ENCODE measurements at places on chromosomes 6 and 20.

DNA sequence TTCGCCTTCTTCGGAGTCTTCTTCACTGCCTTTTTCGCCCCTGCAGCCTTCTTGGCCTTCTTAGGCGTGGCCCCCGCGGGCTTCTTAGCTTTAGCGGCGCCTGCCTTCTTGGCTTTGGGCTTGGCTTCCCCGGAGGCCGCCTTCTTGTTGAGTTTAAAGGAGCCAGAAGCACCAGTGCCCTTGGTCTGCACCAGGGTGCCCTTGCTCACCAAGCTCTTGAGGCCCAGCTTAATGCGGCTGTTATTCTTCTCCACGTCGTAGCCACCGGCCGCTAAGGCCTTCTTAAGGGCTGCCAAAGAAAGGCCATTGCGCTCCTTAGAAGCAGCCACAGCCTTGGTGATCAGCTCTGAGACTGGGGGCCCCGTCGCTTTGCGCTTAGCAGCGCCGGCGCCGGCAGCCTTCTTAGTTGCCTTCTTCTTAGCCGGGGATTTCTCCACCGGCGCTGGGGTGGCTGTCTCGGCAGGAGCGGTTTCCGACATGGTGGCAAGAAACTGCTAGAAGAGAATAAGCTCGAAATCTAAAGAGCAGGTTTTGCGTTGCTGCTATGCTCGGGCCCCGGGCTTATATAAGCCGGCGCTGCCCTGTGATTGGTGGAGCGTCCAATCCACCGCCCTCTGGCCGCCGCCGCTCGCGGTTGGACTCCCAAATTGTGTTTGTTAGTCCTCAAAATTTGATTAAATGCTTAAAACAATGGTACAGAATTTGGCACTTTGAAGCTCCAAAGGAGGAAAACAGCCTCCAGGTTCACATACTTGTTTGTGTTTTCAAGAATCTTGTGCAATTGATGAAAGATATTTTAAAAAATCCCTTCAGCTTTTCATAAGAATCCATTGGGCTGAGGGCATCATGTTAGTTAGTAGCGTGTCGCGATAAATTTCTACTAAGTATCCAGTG is 44.9 kb downstream of the OR2B2 start:
- DNase-seq, result peak; percentile 81

DNA sequence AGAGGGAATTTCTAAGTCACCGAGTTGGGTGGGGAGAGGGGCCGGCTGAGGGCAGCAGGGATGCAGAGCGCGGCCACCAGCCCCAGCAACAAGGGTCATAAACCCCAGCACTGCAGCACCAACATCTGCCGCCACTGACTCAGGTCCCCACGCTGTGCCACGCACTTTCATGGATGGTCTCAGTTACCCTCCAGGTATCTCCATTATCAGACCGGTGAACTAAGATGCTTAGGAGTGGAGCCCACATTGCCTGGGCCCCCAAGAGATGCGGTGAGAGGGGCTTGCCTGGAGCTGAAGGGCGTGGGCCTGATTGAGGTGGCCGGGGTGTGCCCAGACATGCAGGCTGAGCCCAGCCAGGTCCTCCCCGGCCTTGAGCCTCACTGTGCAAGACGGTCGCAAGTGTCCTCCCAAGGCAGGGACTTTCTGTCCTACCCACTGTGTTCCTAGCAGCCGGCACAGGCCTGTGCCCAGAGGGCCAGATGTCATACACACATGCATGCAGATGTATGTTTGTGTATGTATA is 19.3 kb downstream of the RBM38 start:
- no peak for DNase-seq

DNA sequence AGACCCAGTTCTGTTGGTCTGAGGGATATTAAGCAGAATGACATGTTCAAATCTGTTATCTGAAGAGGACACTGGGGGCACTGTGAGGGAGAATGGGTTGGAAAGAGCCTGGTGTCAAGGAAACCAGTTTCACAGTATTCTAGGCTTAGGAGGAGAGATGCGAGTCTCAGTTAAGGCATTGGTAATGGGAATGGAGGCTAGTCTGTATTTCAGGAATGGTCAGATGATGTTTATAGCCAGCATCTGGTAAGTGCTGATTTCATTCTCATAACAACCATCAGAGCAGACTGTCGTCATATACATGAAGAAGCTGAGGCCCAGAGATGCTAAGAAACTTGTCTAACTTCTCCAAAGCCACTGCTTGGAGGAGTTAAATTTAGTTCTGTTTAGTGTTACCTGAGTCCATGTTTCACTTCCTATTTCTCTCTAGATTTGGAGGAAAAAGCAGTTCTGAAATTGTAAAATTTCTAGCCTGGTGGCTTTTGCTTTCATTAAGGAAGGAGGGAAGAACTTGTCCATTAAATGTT is 242.0 kb downstream of the ARID1B start:
- DNase-seq, result peak; percentile 29

DNA sequence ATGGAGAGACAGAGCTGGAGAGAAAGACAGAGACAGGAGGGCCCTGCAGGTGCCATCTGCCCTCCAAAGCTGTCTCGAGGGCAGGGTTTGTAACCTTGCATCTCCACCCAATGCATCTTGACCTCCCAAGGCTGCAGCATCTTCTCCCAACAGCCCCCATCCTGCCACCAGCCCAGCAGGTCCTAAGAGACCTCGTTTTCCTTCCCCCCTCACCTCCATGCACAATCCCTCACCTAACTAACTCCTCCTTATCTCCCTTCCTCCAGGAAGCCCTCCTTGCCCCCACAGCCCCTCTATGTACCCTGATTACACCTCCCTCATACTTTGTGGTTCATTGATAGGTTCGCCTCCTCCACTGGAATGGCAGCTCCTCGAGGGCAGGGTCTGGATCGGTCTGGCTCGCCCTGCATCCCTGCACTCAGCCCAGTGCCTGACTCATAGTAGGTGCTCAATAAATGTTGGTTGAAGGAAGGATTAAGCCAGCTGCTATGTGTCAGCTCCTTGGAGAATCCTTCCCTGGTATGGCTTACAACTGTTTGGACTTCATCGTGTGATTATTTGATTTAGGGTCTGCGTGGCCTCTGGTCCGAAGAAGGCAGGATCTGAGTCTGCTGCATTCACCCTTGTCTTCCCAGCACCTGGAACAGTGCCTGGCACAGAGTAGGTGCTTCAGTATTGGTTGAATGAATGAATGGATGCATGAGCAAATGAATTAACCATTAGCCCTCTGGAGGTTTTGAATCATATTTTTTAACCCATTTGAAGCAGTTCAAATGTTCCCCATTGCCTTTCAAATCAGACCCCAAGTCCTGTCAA is 105.6 kb upstream of the PTPN1 start:
- DNase-seq, result no peak

- DNase-seq, result no peak
Measured at GRCh38 chr20:22962567-22963439, 72.3 kb upstream of the SSTR4 start.

- DNase-seq, result no peak
Measured at GRCh38 chr6:9422138-9422537, 986.8 kb upstream of the SLC35B3 start.

DNA sequence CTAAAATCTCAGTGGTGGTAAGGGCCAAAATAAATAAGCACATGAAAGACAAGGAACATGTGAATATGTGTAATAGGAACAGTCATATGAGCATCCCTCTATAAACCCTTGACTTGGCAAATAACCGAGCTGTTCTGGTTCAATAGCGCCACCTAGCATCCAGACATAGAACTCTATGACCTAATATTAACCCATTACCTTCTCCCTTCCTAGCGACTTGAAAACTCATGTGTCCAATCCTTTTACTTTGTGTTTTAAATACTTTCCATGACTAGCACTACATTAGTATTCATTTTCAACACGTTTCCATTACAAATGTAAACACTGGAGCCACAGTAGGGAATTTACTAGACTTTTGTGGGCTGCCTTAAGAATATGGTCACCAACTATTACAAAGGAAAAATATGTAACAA is 279.7 kb downstream of the UST start:
- peak; percentile 75 for DNase-seq

DNA sequence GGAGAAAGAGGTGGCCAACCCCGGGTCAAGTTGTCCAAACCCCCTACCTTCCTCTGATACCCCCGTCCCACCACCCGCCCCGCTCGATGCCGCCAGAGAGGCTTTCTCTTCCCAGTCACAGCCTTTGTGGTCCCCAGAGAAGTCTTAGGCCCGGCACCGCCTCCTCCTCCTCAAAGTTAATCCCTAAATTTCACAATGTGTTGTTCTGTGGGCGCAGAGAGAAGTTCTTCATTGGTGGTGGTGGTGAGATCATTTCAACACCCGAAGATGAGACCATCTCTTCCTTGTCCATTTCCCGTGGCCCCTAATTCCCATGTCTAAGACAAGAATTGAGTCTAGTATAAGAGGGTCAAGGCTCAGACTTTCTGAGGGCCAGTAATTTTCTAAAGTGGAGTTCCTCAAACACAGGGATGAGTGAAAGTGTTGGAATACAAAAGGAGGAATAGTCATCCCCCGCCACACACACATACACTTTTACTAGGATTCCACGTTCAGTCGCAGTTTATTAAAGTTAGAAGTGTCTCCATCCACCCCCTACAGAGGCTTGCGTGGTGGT is 10.4 kb downstream of the TRIM31 start:
- DNase-seq, result peak; percentile 68

- DNase-seq, result peak; percentile 77
Measured at GRCh38 chr6:87697581-87698546, 4.2 kb downstream of the AKIRIN2 start.

DNA sequence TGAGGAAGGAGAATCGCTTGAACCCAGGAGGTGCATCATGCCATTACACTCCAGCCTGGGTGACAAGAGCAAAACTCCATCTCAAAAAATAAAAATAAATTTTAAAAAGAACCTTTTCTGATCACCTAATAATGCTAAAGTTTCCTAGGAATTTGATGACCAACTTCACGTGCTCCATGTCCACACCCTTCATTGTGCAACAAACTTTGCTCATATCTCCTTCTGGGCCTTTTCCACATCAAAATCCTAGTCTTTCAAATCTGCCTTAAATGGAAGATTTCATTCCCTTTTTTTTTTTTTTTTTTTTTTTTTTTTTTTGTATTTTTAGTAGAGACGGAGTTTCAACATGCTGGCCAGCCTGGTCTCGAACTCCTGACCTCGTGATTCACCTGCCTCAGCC is 112.5 kb upstream of the LOC128125822 start:
- no peak for DNase-seq

DNA sequence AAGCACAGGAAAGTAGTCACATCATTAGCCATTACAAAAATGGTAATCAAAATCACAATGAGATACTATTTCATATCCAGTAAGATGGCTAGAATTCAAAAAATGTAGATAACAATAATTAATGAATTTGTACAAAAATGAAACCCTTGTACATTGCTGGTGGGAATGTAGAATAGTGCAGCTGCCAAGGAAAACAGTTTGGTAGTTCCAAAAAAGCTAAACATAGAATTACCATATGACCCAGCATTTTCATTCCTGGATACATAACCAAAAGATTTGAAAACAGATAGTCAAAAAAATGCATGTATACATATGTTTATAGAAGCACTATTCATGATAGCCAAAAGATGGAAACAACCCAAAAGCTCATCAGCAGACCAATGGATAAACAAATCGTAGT is 251.1 kb upstream of the RAB32 start:
- no peak for DNase-seq

- DNase-seq, result no peak
Measured at GRCh38 chr20:19701429-19701828, 56.6 kb upstream of the RIN2 start.

DNA sequence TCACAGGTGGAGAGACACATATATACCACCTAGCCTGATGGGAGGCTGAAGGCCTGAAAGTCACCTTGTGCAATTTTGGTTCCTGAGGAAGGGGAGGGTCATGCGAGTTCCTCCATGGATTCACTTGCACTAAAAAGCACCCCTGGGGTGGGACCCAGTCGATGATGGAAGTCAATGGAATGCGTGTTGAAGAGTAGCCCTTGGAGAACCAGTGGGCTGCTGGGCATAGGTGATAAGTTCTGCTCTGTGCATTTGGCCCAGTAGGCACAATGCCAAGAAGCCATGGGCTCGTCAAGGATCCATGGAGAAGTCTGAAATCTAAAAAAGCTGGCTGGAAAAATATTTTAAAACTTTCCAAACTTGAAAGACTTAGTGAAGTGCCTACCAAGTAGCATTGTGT is 18.9 kb upstream of the SCRT2 start:
- DNase-seq, result no peak

DNA sequence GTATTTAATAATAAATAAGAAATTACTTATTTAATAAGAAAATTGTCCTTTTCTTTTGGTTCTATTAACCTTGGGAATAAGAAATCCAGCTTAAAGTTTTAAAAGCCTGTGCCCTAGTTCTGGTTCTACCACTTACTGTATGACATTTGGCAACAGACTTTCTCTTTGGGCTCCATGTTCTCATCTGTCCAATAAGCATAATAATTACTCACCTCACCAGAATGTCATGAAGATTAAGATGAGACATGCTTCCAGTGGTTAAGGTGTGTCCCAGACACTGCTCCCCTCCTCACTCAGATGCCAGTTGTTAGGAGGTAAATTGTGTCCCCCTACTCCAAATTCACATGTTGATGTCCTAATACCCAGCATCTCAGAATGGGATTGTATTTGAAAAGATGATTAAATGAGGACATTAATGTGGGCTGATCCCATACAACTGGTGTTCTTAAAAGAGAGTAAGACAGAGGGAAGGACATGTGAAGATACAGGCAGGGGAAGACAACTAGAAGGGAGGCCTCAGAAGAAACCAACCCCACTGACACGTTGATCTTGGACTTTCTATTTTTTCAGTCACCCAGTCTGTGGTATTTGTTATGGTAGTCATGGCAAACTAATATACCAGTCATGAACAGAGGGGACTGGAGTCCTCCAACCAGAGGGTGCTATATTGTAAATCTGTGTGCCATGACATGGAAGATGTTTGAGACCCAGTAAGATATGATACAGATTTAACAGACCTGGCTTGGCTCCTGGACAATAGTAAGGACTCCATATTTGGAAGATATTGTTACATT is 6.4 kb upstream of the MICAL1 start:
- no peak for DNase-seq

- DNase-seq, result no peak
Measured at GRCh38 chr20:61328911-61329558, 77.0 kb downstream of the CDH4 start.

- no peak for DNase-seq
Measured at GRCh38 chr6:40735121-40735520, 148.0 kb upstream of the LRFN2 start.

DNA sequence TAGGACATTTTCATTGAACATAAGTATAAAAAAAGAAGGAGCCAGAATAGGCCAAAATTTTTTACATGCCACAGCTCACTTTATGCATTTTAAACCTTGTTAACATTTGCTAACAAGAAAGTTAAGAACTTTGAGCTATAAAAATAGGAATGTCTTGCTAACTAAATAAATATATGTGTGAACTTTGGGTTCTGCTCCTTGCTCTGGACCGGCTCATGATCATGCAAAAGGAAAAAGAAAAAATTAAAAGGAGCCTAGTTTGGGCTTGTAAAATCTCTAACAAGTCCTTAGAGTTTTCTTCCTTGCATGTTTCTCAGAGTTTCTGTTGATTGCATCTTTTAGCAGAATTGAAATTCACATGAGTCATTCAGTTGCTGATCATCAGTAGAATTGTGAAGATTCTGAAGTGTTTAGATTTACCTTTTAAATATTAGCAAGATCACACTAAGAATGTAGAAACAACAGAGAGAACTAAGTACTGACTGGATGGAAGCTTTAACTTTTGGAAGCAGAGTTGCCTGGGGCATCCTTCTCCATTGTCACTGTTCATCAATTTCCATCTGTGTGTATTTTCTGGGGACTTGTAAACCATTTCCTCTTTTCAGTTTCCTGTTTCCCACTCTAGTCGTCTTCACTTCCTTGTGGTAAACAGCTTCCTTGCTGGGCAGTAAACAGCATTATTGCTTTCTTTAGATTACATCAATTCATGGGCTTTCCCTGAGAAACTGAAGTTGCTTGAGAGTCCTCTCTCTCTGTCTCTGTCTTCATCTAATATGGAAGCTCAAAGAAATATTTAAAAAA is 458.4 kb upstream of the BTBD3 start:
- peak; percentile 32 for DNase-seq

- DNase-seq, result no peak
Measured at GRCh38 chr6:134553936-134554335, 236.0 kb upstream of the SGK1 start.

All from mesenchymal stem cell (in vitro differentiated cells and primary cell).